T-helper 1 cell (primary cell): ENCODE measurements at places on chromosomes 16 and 17.

GRCh38 chr16:80931801-80932707 lies 74.6 kb downstream of the CMC2 start:
- DNase-seq, result no peak

GRCh38 chr17:68953340-68953997 lies 1.7 kb downstream of the ABCA8 start:
- DNase-seq, result no peak

DNA sequence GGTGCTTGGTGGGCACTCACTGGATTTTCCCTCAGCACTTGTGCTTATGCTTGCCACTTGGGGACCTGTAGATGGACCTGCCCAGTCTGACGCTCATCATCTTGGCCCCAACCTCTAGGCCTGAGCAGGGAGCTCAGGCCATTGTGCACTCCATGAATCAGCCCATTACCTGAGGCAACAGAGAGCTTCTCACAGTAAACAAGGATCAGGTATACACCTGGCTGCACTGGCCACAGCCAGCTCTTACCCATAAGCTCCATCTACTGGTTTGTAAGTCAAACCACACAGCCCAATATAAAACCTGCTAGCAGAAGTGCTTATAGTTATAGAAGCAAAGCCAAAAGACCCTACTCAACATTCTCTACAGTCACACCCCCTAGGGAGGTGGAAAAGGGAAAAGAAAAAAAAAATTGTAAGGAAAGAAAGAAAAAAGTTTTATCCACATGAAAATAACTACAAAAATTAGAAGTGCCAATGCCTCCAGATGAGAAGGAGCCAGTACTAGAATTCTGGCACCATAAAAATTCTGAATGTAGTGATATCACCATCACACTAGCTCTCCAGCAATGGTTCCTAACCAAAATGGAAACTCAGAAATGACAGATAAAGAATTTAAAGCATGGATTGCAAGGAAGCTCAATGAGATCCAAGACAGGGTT lies 87.8 kb upstream of the CDH5 start:
- DNase-seq, result no peak

DNA sequence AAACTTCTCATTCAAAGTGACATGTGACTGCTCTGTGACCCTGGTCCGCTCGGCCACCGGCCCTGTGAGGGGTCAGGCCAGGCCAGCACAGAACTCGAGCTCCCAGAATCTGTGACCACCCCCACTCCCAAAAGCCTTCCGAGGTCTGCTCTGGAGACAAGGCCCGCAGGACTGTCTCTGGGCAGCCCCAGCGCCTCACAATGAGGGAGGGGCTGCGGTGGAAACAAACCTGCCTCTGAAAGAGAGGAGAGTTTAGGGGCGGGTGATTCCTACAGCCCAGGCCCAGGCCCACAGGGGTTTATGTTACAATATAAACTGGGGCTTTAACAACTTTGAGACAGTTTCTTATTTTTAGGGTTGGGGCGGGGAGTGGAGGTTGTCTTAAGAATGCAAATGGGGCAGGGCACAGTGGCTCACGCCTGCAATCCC lies 19.9 kb downstream of the IGFBP4 start:
- no peak for DNase-seq

DNA sequence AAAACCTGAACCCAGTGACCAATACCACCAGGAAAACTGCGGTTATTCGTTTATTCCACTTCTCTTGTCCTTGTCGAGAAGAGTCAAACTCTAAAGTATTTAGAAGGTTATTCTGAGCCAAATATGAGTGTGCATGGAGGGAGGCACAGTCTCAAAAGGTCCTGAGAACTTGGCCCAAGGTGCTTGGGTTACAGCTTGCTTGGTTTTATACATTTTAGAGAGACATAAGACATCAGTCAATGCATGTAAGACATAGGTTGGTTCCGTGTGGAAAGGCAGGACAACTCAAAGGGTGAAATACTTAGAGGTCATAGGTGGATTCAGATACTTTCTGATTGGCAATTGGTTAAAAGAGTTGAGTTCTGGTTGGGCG lies 681 bp upstream of the TRAP1 start:
- no peak for DNase-seq

DNA sequence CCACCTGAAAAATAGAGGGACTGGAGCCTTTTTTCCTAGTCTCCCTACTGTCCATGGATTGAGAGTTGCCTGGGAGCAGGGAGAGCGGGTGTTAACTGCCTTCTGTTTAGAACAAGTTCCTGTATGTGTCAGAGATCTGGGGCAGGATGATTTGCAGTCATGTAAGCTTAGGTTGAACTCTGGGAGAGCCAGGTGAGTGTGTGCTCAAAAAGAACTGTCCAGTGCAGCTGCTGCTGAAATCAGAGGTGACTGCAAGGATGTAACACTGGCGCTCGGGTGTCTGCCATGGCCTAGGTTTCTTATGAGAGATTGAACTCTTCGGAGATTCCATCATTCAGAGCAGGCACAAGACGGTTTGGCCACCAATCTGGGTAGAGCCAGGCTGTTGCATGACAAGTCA lies 432.5 kb downstream of the CDH13 start:
- DNase-seq, result no peak

- no peak for DNase-seq
Observed at GRCh38 chr16:74718140-74718539, 17.5 kb upstream of the MLKL start.

DNA sequence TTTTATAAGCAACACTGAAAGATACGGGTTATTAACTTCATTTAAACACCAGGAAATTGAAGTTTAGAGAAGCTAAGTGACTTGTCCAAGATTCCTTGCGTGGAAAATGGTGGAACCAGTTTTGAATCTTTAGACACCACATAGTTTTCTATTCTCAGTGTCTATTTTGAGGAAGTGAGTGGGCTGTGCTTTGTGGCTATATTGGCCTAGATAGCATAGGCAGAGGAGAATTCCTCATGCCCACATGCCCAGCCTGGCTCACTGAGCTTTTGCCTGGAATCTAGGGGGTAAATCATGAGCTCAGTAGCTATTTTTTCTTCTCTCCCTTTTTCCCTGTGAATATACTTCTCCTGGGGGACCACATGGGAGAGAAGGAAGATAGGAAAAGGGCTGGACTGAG lies 431.3 kb downstream of the HS3ST3B1 start:
- no peak for DNase-seq

GRCh38 chr16:19700319-19700781 lies 17.7 kb downstream of the KNOP1 start:
- no peak for DNase-seq

GRCh38 chr17:34012709-34013375 lies 242.2 kb upstream of the CCL2 start:
- DNase-seq, result no peak
